ENCODE measurements at places on chromosomes 12 and 14. TPM values are rescaled to one million over a fixed set of nuclear protein-coding genes. Genes with fewer than 3 reads are reported as not detected.

DNA sequence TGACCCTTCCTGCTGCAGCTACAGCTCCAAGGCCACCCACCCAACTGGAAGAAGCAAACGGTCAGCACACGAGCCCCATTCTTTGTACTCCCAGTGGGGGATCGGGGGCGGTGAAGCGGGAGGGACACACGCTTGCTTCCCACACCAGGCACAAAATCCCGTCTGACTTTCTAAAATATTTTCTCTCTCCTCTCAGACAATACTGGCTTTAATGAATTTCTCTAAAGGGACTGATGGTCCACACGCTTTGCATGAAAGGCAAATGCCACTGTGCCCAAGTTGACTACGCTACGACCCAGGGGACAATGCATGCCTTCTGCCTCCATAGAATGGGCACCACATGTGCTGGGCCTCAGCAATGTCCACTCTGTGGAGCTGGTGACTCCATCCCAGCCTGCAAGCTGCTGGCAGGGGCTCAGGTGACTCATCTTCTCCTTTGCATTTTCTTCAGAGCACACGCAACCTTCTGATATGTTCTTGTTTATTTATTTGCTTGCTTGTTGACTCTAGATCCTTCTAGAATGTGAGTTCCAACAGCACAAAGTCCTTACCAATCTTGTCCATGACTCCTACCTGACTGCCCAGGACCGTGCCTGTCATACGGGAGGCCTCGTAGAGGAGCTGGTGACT, 15.6 kb downstream of the SYNE3 start:
- DNase-seq, result no peak

DNA sequence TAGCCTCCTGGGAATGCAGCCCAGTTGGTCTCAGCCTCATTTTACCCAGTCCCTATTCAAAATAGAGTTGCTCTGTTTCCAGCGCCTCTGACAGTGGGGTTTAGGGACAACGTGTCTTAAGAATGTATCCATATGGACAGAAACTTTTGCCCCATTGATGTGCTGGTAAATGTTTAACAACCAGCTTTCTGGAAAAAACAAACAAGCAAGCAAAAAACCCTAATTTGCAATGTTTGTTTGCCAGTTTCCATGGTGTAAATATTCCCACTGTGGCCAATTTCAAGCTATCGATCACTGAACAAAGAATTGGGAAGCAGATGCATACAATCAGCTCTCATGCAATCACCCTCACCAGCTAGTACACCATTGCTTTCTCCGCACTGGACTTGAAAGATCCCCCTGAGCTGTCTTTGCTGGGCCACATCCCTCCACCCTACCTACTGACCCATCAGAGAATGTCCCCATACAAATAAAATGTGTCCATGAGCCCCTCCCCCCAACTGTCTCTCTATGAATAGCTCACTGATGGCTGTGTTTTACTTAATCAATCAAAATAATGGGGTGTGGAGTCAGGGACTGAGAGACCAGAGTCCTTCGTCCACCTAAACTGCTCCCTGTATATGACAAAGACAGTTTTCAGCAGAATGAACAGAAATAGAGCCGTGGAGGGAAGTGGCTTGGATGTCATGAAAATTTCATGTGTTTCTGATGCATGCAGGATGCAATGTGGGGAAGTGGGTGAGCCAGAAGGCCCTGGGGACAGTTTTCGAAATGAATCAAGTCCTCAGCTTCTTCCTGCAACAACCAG, 40.8 kb downstream of the CCDC60 start:
- DNase-seq, result no peak

DNA sequence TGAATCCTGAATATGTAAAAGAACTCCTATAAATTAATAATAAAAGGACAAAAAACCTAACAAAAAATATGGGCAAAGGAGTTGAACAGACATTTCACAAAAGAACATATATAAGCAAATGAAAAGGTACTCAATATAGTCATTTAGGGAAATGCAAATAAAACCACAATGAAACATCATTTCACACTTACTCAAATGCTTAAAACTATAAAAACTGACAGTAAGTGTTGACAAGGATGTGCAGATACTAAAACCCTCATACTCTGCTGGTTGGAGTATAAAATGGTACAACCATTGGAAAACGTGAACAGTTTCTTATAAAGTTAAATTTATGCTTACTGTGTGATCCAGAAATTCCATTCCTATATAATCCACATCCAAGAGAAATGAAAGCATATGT, 247.1 kb downstream of the GXYLT1 start:
- no peak for DNase-seq

- DNase-seq, result no peak
Measured at GRCh38 chr12:104964167-104964855, 6.2 kb upstream of the SLC41A2 start.

DNA sequence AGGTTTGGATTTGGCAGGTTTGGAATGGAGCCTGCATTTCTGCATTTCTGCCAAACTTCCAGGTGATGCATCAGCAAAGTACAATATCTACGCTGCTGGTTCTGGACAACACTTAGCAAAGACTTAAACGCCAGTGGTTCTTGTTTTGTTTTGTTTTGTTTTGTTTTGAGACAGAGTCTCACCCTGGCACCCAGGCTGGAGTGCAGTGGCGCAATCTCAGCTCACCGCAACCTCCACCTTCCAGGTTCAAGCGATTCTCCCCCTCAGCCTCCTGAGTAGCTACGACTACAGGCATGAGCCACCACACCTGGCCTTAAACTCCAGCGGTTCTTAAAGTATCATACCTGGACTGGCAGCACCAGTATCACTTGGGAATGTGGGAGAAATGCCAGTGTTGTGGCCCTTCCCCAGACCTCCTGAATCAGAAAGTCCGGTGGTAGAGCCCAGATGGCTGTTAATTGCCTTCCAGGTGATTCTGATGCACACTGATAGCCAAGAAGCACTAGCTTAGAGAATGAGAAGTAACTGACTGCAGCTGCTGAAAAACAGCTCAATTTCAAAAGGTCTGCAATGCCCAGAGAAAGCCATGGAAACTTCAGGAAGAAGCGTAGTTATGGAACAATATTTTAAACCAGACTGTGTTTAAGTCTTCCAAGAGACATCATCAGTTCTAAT, 114.8 kb upstream of the FOXN3 start:
- no peak for DNase-seq

- no peak for DNase-seq
Measured at GRCh38 chr12:119659289-119659897, 8.5 kb upstream of the PRKAB1 start.

RNU4-1 gene
- not detected for polyA plus RNA-seq

WDHD1 gene
- polyA plus RNA-seq, result 18.6 TPM

NUAK1 gene
- polyA plus RNA-seq, result 10.1 TPM

P2RX2 gene
- polyA plus RNA-seq, result 0.98 TPM

PLEKHG3 gene
- 89.0 TPM for polyA plus RNA-seq

PPFIA2 gene
- 4.7 TPM for polyA plus RNA-seq

CISTR gene
- 0.35 TPM for polyA plus RNA-seq
